ENCODE measurements at places on chromosomes 7 and 10.

- no peak for DNase-seq
Observed at GRCh38 chr7:29565982-29566746, 2.5 kb downstream of the PRR15 start.

DNA sequence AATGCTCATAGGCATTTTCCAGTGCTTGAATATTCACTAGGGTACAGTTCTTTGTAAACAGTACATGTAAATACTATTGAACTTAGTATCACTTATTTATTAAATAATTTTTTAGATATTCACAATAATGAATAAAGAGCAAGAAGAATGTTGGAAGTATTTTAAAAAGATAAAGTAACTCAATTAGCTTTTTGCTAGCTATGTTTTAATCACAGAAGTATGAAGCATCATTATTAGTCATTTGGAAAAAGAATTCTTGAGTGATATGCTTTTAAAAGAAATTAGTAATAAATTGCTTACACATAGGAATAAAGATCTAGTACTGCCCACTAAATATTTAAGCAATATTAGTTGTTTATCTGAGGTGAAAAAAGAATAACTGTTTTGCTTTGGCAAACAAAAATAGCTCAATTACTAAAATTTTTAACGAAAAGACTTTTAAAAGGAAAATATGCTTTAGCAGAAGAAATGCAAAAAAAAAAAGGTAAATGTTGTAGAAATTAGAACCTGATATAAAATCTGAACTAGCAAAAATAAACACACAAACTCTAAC, 66.5 kb downstream of the SGMS1 start:
- DNase-seq, result no peak

DNA sequence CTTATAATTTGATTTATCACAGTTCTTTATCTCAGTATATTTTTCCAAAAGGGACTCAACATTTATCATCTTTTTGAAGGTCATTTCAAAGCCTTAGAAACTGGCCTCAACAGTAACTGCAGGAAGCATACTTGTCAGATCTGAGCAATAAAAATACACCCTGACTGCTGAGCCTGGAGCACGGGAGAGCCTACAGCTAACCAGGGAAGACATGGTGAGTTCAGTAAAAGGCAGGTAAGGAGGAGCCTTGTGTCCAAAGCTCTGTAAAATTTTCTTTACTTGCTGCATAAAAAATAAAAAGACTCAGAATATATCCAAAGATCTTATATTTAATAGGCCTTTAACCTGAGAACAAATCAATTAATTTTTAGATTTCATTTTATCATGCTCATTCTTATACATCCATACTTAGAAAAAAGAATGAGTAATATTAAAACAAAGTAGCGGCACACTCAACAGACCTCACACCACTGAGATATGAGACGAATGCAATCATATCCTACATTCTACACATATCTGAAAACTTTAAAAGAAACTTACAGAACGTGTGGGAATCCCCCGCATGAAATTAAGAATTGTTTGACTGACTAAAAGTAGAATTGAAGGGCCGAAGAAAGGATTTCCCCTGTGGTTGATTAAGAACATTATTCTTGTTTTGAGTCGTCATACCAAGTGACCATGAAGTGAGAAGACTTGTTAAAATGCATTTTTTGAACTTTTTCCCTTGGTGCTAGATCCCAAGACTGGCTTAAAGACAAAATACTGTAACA, 296.4 kb upstream of the MKLN1 start:
- no peak for DNase-seq

DNA sequence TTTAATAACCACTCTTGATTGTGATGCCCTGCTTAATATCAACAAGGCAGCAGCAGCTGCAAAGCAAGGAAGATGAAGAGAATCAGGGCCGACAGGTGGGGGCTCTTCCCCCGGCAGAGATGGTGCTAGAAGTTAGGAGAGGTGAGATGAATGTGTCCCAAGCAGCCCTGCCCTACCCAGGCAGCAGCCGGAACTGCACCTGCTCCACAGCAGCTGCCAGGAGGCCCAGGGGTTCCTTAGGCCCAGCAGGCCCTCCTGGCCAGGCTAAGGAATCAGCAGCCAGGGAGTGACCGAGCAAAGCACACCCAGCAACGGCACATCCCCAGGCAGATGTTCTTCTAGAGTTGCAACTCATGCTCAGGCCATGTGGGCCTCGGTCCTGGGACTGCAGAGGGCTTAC, 17.9 kb downstream of the AFAP1L2 start:
- no peak for DNase-seq

- DNase-seq, result no peak
Observed at GRCh38 chr10:86362586-86363183, 3.9 kb downstream of the GRID1 start.

GRCh38 chr7:112640685-112641084, 149.5 kb downstream of the TMEM168 start:
- no peak for DNase-seq

DNA sequence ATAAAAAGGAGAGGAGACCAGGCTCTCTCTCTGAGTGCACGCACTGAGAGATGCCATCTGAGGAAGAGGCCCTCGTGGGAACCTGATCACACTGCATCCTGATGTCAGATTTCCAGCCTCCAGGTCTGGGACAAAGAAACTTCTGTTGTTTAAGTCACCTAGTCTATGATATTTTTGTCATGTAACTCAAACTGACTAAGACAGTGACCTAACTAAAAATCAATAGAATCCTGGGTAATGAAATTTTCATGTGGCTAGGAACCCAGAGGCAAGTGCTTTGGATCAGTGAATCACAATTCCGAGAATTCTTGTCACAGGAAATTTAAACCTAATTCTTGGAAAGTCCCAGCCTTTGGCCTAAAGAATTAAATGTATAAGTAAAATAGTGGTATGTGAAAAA, 107.7 kb downstream of the SLC16A9 start:
- DNase-seq, result no peak

- no peak for DNase-seq
Observed at GRCh38 chr10:86393862-86394455, 27.4 kb upstream of the GRID1 start.

- no peak for DNase-seq
Observed at GRCh38 chr7:135317676-135318325, 84.2 kb downstream of the STRA8 start.

DNA sequence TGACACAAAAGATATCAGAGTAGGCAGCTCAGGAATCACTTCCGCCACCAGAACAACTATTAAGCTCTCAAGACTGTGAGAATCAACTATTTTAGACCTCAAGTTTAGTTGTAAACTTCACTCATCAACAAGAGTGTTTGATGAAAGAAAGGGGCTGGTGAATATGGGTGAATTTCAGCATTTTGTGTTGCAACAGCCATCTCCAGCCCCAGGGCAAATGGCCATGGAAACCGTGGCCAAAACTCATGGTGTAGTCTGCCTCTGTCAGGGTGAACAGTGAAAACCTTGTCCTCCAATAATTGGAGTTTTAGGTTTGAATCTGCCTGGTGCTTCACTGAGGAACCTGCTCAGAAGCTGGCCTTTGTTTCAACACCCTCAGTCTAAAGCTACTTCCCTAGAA, 60.0 kb downstream of the POLR1F start:
- DNase-seq, result no peak

DNA sequence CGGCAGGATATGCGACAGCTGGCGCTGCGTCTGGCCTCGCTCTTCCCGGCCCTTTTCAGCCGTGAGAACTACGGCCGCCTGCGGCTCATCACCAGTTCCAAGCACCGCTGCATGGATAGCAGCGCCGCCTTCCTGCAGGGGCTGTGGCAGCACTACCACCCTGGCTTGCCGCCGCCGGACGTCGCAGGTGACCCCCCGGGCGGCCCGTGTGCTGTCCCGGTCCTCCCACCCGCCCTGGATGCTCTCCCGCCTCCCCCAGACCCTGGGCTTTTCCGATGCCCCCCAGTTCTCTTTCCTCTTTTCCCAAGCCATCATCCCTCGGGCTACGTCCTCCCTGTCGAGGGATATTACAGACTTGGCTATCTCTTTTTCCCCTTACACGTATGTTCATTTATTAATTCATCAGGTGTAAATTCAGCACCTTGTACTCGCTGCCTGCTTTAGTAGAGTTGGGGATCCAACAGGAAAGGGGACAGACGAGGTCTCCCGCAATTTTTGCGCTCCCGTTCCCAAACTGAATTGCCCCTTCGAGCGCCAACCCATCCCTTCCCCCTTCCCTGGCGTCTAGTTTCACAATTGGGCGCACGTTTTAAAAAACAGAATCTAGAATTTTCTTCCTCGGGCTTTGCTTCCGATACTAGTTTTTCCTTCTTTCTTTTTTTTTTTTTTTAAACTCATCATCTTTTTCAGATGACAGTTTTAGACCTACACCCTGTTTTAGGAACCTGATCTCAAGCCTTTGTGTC, 846 bp downstream of the MINPP1 start:
- DNase-seq, result peak; percentile 48

- no peak for DNase-seq
Observed at GRCh38 chr7:41375582-41375981, 327.3 kb downstream of the INHBA start.

DNA sequence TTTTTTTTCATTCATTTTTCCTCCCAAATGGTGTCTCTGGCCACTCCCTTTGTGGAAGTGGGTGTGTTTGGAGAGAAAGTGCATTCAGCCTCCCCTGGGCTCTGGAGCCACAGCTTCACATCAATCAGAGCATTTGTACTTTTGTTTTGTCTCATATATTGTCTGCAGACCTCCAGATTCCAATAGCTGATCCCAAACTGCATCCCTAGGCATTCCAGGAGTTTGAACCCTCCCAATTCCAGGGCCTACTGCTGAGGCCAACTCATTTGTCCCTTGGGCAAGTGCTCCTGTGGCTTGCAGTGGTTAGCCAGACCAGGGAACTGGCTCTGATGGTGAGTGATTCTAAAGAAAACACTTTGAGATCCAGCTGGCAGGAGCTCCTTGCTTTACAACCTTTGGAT, 163.3 kb downstream of the IPMK start:
- no peak for DNase-seq

DNA sequence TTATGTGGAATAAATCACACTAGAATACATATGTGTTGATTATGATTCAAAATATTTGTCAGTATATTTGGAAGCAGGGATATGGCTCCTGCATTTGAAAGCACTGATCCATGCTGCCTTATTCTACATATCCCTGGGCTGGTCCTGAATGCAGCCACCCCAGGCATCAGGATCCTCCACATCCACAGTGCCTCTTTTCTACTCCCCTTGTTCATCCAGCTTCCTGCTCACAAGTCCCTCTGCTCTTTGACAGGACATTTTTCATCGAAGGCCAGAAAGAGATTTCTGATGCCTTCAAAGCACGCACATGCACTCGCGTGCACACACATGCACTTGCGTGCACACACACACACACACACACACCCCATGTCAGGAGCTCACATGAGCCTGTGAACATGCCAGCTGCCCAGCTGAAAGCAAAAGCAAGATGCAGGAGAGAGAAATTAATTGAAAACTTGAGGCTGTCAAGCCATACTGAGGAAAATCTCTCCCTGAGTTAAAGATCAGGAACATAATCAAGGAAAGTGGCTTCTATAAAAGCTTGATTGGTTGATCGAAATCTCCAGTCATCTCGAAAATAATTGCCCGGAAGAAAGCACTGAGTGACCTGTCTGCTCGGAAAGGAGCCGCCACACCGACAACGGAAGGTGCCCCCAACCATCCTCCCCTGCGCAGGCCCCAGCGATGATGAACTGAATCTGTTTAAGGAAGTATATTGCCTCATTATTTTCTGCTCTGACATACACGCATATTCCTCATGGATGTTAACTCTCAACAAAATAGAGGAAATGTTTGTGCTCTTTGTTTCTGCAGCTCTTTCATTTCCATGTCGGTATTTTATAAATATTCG, 104.0 kb upstream of the ARID5B start:
- no peak for DNase-seq

- DNase-seq, result no peak
Observed at GRCh38 chr10:110883924-110884323, 12.2 kb downstream of the PDCD4 start.

- no peak for DNase-seq
Observed at GRCh38 chr10:1607466-1607865, 129.9 kb downstream of the ADARB2 start.

DNA sequence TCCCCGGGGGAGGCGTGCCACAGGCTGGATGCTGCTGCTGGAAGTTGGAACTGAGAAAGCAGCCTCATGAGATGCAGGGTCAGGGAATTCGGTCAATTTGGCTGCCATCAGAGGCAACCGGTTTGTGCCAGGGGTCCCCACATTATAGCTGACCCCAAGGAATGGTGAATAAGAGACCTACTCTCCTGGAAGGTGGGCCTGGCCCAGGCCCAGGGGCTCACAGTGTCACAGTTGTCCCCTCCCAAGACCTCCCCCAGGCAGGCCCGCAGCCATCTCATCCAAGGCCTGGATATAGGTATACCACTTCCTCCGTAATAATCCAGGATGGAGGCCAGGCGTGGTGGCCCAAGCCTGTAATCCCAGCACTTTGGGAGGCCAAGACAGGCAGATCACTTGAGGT, 114.6 kb downstream of the NPTX2 start:
- no peak for DNase-seq

DNA sequence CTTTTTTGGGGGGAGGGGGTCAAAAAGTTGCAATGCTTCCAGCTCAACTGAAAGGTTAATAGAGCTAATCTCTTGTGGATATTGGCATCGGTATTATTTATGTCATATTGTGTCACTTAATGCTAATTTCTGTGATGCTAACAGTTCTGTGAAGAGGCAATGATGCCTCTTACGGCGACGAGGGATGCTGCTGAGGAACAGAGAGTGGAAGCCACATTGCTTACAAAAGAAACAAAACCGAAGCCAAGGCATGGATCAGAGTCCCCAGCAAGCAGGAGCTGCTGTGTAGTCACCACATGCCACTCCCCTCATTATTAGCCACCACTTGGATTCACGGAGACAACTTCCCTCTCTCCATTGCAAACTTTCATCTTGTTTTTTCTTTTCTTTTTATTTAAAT, 536.5 kb upstream of the MGMT start:
- DNase-seq, result no peak

GRCh38 chr7:2821842-2822507, 22.1 kb downstream of the GNA12 start:
- DNase-seq, result peak; percentile 75

- DNase-seq, result no peak
Observed at GRCh38 chr10:75101416-75102251, 9.8 kb upstream of the SAMD8 start.

GRCh38 chr10:131149586-131149985, 161.9 kb downstream of the TCERG1L start:
- no peak for DNase-seq

- no peak for DNase-seq
Observed at GRCh38 chr7:101790566-101791293, 26.7 kb upstream of the CUX1 start.

DNA sequence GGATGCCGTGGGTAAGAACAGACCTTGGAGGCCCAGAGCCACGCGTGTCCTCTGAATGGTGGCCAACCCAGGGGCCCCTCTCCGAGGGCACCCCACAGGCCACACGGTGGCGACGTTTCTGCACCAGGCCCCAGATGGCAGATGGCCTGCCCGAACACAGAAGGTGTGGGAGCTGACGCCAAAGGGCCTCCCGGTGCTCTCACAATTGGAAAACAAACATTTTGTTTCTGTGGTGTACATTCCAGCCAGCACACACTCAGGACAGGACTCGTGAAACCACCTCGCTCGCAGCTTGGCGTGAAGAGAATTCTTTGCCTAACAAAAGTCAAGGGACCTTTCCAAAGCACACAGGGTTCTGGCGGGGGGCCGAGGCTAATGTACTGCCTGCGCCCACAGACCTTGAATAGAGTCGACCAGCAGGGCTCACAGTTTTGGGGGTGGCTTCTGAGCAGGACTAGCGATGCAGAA, 112.1 kb downstream of the FAM53B start:
- no peak for DNase-seq

- DNase-seq, result no peak
Observed at GRCh38 chr7:71334541-71334940, 202.6 kb downstream of the GALNT17 start.

GRCh38 chr7:121643320-121643719, 229.6 kb upstream of the PTPRZ1 start:
- no peak for DNase-seq

Measured in HTR-8/SVneo (cell line).